Activated CD8-positive, alpha-beta memory T cell treated with anti-CD3 and anti-CD28 coated beads for 4 hours (primary cell): ENCODE measurements at places on chromosomes 3 and 15.

GRCh38 chr3:16589867-16590624 is 15.2 kb downstream of the DAZL start:
- no peak for DNase-seq

GRCh38 chr3:59809016-59809415 is 759.2 kb upstream of the CFAP20DC start:
- DNase-seq = no peak

DNA sequence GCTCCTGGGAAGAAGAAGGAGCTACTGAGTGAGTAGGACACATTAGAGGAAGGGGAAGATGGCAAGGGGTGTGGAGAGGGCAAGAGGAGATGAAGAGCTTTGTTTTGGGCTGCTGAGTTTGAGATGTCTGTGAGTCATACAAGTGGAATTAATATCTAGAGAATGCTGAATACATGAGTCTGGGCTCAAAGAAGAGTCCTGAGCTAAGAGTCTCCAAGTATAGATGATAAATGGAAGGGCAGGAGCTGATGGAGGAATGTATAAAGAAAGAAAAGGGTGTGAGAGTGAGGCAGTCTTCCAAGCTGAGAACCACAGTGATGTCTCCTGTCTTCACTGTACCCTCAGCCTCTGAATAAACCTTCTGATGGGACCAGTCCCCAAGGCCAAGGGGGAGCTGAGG is 205.5 kb upstream of the MRPL3 start:
- no peak for DNase-seq

- no peak for DNase-seq
Observed at GRCh38 chr15:71390096-71390495, 274.8 kb downstream of the THSD4 start.

DNA sequence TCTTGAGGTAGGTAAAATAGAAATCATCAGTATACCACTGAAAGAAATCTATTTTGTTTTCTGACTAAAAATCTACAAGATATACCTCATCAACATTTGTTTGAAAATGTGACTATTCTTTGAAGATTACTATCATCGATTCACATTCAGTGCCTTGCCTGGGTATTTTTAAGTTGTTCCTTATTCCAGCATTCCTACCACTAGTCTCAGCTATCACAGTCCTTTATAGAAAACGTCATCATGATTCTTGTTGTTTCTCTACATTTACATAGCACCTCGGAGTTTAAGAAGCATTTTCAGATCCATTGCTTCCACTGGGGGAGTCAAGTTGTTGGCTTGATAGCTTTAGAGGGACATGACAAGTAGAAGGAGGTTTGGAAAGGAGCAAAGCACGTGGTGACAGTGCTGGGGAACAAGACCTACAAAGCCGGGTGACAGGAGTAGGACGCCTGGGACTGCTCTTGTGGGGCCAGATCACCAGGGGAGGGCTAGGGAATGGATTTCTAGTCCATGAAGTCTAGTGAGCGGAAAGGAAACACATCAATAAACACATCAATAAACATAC is 61.5 kb downstream of the HES1 start:
- DNase-seq = no peak

DNA sequence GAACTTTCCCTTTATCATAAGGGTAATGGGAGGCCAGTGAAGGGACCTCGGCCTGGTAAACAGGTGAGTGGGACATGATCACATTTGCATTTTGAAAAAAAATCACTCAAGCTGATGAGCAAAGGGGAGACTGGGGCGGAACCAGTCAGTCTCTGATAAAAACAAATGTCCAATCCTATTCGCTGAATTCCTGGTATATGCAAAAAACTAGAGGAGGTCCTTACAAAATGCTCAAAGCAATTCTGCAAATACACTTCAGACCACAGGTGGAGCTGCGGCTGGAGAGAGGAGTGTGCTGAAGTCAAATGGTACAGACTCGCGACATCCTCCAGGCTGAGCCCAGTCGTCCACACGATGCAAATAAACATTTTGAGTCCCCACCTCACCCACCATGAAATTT is 166.7 kb downstream of the FOXP1 start:
- no peak for DNase-seq

DNA sequence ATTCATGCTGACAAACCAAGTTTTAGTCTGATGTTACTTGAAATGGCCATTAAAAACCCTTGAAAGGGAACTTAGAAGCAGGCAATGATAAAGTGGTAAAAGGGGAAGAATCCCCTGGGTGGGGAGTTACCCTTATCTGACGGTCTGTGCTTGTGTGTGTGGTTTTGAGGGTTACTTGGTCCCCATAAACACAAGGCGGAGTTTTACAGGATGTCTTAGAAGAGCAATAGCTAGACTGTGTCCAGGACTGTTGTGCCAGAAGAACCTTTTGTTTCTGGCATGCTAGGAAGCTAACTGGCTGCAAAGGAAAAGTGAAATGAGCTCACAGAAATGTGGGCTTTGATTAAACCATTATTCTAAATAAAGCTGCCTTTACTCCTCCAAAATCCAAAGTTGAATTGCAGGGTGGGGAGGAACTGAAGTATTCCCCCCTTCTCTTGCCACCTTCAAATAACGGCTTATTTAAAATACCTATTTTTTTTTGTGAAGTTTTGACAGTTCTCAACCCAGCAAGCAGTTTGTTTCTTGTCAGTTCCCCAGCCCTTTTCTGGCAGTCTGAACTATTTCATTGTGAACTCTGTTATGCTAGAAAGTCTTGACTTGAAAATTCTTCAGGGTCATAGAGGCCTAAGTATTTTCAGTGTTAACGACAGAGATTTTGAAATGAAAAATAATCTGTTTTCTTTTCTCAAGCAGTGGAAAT is 443.5 kb downstream of the OTOL1 start:
- DNase-seq = no peak

- DNase-seq = no peak
Observed at GRCh38 chr3:61449327-61450040, 111.9 kb upstream of the PTPRG start.

DNA sequence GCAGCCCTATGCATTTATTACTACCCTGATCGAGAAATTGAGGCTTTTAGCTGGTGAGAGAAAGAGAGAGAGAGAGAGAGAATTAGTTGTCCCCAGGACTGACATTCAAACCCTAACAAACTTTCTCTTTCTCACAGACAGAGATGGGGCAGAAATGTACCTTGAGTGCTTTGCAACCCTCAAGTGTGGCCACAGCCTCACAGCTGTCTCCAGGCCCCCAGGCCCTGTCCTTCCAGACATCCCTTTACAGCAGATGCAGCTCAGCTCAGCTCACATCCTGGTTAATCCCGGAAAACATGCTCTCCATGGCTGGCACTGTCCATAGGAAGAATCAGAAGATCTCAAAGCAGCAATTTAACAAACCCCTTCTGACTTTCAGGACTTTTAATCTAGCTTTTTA is 67.6 kb downstream of the DCLK3 start:
- no peak for DNase-seq

DNA sequence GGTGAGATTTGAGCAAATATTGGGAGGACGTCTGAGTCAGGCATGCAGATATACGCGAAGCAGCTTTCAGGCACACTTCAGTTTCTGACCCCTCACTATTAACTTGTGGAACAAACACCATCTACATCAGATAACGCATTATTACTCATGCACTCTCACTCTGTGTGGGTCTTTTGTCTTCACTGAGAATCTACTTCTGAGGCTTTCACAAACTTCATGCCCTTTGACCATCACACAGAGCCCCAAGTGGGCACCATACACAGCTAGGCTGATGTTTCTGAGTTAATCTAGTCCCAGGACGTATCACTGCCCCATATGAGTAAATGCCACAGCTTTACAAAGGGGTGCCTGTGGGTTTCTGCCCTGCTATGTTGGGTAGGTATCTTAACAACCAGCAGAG is 39.6 kb upstream of the IP6K2 start:
- no peak for DNase-seq

GRCh38 chr3:45554006-45554666 is 40.4 kb upstream of the LIMD1 start:
- no peak for DNase-seq

GRCh38 chr15:33425142-33425541 is 114.4 kb downstream of the RYR3 start:
- DNase-seq = no peak

GRCh38 chr3:101638261-101638745 is 38.6 kb downstream of the ZBTB11 start:
- DNase-seq = no peak

DNA sequence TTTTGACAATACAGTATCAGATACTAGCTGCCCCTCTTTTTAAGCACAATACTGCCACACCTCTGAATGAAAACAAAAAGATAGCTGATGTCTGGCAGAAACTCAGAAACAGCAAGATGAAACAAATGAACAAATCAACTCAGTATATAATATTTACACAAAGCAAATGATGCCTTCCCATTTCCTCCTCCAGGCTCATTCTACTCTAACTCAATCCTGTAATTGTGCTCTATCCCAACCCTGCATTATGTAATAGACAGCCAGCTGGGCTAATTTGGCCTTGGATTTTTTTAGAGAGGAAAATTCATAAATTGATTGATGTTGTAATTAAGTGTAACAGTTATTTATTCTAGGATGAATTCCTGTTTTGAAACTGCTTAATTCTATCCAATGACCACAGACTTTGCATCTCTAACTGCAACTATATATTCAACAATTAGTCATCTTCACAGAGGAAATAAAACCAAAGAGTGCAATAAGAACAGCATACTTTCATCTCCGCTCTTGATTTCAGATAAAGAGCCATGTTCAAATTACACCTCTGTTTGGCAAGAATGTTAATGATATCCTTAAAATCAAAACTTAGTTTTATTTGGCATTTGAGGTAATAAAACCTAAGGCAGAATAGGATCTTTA is 6.1 kb downstream of the ATG3 start:
- no peak for DNase-seq

DNA sequence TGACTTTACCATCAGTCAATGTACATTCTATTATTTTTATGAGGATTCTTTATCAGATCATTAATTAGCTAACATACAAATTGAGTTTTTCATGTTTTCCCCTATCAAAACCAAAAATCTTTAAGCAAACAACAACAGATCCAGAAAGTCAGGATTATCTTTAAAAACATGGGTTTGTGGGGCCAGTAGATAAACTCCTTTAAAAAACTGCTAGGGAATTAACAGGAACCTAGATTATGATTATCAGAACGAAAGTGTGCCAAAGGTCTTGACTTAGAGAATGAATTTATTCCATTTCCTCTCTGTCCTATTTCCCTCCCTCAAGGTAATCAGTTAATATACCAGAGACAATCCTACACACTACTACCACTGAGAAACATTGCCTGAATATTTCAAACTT is 13.2 kb upstream of the CCDC13 start:
- DNase-seq = no peak

GRCh38 chr3:76034649-76035048 is 249.3 kb upstream of the ZNF717 start:
- DNase-seq = no peak

DNA sequence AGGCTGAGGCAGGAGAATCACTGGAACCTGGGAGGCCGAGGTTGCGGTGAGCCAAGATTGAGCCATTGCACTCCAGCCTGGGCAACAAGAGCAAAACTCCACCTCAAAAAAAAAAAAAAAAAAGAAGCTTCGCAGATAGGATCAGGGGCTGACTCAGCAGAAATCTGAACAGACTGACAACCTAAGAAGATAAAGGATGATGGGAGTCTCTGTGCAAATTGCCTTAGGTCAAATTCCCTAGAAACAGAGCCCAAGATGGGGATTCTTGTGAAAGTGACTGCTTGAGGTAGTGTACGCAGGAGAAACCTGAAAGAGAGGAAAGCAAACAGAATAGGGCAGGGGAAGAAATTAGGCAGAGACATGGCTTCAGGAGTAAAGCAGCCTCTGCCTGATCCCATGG is 160.8 kb upstream of the LRIG1 start:
- no peak for DNase-seq

DNA sequence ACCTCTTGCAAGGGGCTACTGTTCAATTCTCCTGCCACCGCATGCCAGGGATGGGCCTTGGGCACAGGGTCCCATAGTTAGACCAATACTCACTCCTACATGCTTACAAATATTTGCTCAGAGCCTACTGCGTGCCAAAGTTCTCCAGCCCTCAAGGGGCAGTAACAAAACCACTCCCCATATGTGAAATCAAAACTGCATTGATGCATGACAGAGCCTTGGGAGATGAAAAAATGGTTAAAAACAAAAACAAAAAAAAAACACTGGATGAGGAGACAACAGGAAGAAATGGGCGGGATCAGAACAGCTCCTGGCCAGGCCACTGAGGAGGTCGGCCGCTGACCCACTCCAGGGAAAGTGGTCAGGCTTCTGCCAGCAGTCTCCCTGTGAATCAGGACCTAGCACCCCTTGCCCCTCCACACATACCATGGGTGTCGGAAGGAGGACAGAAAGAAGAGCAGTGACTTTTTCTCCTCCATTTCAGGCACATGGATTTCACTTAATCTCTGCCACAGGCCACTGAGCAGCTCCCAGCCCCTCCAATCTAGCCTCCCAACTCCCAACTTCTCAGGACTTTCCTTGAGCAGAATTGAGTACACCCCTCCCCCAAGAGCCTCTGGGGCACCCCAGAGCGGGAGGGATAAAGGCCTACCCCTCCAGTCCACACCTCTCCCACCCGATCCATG is 2.8 kb downstream of the PLXNB1 start:
- no peak for DNase-seq

DNA sequence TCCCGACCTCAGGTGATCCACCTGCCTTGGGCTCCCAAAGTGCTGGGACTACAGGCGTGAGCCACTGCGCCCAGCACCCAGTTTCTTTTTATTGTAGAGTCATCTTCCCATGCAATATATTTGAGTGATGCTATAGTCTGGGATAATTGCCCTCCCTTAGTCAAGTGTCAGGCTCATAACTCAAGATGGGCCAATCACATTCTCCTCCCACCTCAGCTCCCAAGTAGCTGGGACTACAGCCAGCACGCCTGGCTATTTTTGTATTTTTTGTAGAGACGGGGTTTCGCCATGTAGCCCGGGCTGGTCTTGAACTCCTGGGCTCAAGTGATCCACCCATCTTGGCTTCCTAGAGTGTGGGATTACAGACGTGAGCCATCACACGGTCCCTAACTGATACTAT is 15.2 kb upstream of the PTPN9 start:
- DNase-seq = no peak

GRCh38 chr15:47726399-47726823 is 9.1 kb downstream of the SEMA6D start:
- DNase-seq = no peak

GRCh38 chr3:58217209-58217811 is 6.5 kb upstream of the DNASE1L3 start:
- peak; percentile 21 for DNase-seq

GRCh38 chr3:47265725-47266428 is 16.7 kb downstream of the KIF9 start:
- DNase-seq = no peak
